GM12878 (cell line): ENCODE measurements at places on chromosomes 6 and 20.

DNA sequence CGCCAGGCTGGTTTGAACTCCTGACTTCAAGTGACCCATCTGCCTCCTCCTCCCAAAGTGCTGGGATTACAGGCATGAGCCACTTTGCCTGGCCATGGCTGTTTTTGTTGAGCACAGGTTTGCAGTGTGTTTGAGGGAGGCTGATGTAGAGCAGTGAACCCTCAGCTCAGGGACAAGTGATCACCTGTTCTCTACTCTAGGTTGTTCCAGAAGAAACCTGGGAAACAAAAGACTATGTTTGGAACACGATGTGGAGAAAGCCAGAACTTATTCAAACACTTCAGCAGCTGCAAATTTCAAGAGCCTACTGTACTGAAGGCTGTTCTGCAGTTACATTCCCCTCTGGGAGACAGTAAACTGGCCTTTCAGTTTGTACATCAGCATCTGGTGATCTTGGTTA is 4.7 kb downstream of the TULP1 start:
- no peak for DNase-seq

DNA sequence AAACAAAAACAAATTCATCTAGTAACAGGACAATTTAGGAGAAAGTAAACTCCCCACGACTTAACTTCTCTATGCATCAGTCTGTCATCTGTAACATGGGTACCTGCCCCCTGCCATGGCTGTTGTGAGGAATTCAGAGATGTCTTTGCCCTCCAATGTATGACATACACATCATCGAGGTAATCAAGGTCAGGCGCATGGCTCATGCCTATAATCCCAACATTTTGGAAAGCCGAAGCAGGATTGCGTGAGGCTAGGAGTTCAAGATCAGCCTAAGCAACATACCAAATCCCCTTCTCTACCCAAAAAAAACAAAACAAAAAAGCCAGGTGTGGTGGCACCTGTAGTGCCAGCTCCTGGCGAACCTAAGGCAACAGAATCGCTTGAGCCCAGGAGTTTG is 9.0 kb downstream of the EEF1A1 start:
- no peak for DNase-seq

DNA sequence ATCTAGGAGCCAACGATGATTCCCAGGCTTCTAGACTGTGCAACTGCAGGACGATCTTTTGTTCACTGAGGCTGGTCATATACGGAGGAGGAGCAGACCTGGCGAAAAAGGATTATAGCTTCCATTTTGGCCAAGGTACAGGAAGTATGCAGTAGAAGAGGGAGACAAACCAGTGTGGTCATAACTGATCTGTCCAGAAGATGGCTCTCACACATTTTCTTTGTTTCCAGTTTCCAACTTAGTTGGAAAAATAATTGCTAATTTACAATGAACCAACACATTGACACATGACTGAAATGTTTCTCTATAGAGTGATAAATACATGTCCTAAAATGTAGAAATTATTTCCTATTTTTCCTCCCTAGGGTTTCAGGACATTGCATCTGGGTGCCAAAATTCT is 364.1 kb upstream of the BTBD3 start:
- DNase-seq = no peak

DNA sequence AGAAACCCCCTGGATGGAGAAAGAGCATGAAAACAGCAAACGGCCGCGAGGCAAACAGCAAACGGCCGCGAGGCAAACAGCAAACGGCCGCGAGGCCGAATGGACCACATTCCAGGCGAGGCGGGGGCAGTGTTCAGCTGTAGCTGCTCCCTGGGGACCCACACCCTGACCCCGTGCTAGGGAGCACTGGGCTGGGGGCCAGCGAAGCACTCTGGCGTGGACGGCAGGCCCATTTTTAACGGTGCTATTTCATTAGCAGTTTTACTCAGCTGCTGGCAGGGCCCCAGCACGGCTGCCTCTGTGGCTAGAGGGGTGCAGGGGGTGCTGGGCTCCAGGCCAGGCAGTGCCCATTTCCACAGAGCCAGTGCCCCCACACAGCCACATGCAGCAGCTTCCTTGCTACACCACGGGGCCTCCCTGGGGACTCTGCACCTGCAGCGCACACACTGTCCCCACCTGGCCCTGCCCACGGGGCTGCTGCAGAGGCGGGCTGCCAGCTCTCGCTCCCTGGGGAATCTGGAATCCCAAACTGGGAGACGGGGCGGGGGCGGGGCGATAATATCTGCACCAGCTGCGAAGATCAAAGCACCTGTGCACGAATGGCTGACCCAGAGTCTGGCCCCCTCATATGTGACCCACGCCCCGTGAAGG is 35.6 kb upstream of the SLCO4A1 start:
- DNase-seq = no peak

- DNase-seq = no peak
These were observed 4.5 kb downstream of the C20orf204 start for GRCh38 chr20:64040231-64041039.

- DNase-seq = no peak
These were observed 7.3 kb downstream of the STK38 start for GRCh38 chr6:36539814-36540568.

GRCh38 chr20:23147964-23148730 is 62.0 kb upstream of the CD93 start:
- DNase-seq = peak; percentile 74

DNA sequence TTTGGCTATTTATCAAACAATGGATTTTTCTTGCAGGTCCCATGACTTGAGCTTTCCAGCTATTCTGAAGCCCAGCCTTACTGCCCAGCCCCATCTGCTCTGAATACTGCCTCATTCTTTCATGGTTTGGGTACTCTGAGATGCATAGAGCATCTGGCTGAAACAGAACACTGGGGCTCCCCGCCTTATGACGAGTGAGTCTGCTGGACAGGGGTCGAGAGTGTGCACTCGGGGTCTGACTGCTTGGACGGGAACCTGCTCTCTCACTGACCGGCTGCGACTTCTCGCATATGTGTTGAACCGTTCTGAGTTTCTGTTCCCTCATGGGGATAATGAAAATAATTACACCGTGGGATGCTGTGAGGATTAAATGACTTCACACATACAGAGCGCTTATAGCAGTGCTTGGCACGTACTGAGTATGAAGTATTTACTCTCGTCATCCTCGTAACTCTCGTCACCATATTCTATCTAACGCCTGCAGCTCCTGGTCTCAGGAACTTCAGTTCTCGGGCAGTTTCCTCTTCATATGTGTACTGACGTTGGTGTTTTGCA is 59.5 kb upstream of the MPC1 start:
- no peak for DNase-seq

DNA sequence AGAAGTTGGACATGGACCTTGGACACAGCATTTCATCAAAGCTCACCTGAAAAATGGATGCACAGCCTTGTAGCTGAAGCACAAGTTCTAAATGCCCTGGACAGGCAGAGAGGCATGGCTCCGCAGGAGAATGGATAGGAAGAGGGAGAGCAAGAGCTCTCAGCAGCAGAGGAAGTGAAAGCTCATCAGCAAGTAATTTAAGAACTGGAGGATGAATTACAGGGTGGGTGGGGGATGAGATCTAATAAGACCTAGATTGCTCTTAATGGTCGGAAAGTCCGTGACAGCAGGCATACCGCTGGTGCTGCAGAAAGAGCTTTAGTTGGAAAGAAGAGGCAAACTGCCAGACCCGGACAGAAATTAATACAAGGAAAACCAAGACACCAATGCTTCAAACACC is 37.3 kb upstream of the SAYSD1 start:
- no peak for DNase-seq

DNA sequence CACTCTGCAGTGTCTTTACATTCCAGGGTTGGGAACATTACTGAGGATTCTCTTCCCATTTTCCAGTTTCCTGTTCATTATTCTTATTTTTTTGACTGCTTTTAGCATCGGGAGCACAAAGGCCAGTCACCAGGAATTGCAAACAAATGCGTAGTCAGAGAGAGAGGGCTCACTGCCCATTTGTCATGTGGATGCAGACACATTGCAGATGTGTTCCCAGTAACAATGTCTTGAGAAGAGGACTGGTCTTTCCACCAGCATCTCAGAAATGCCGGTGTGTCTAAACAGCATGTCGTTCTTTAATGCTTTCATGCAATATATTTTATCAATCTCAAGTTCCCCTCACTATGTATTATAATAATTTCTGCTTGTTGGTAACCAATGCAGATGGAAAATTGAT is 952 bp upstream of the TAAR6 start:
- DNase-seq = no peak

DNA sequence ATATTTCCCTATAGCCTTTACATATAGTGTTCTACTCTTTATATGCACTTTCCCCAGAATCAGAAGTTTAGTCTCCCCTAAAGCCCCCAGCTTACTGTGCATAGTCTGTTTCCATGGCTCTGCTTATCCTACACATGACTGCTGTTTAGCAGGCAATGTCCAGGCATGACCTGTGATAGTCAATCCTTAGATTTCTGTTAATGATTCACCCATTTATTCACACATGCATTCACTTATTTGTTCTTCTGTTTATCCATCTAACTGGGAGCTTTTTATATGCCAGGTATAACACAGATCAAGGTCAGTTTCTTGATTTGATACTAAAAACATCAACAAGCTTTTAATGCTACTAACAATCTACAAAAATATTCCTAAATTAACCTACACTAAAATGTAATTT is 300.8 kb downstream of the PHF3 start:
- DNase-seq = no peak

DNA sequence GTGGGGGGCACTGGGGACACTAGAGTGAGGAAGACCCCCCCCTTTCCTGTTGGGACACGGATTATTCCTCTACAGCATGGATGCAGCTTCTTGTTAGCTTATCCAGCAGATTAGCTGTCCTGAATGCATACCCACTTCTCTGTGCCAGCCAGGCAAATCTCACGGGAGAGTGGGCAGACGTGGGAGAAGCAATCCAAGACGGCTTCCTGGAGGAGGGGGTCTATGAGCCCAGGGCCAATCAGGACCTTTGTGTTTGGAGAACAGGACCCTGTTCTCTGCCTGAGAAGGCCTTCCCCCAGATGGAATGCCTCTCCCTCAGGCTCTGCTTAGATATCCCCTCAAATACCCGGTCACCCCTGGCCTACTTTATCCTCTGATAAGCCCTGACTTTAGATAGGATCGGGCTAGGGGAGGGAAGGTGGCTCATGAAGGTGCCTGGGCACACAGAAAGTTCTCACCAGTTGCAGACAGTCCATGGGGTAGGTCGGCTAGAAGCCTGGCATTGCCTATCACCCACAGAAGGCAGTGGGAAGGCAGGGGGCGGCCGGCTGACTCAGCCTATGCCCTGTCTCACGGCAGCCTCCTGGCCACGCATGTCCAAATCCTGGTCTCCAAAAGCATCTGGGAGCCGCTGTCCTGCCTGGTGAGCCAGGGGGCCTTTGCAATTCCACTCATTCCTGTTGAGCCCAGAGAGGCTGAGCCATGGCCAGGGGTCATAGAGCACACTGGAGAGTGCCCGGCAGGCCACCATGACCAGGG is 34.7 kb downstream of the SUN5 start:
- DNase-seq = no peak

GRCh38 chr6:1326535-1327121 is 14.7 kb downstream of the FOXQ1 start:
- DNase-seq = no peak

- DNase-seq = no peak
These were observed 622.9 kb downstream of the UTRN start for GRCh38 chr6:144908004-144908403.

- no peak for DNase-seq
These were observed 24.7 kb downstream of the SYTL3 start for GRCh38 chr6:158674342-158675131.

- no peak for DNase-seq
These were observed 73.5 kb downstream of the PHF3 start for GRCh38 chr6:63709148-63709547.

DNA sequence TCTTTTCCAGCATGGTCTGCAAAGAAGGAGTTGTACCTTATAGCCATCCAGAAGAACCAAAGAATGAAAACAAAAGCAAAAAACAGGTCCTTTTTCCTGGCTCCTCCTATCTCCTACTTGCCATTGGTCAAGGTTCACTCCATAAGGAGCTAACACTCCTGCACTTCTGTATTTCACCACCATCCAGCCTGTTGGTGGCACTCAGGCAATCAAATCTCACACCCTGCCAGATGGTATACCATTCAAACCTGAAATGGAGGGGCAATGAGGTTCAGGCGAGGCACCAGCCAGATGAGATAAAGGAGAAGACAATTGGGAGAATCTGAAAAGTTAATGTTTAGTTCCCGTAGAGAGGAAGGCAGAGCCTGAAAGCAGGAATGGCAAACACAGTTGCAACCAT is 203.8 kb downstream of the ALDH8A1 start:
- no peak for DNase-seq

DNA sequence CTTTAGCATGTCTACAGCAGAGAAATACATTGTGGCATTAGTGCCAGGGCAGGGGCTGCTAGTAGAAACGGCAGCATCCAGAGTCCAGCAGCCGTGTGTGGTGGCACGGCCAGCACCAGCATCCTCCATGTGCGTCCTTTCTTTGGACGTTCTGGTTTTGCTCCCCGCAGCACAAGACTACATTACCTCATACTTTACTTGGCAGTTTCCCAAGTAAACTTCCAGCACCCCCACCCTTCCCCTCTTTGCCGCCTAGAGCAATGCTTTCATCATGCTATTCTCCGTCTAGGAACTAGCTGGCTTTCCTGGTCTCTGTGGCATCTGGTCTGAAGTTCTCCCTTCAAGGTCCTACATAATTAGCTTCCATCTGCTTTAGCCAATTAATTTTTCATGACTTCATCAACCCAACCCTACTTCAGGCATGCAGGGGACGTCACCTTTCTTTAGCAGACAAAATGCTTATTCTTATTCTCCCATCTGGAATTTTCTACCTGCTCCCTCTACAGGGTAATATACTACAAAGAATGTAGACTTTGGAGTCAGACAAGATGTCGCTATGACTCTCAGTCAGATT is 67.6 kb downstream of the BLOC1S5 start:
- no peak for DNase-seq

DNA sequence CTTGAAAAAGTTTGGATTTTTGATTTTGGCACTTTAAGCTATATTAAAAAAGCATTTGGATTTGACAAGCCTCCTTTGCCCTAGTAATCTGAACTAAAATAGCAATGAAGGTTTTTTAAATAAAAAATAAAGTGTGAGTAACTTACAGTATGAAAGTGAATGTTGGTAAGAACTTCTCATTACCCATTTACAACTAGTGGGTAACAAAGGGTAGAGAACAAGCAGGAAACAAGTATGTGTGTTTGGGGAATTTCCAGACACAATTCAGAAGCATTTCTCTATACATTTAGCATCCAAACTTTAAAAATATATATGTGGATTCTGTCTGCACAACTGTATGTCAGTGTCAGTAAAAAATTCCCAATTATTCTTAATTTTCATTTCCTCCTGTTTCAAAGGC is 2.9 kb downstream of the TMEM30A start:
- no peak for DNase-seq

DNA sequence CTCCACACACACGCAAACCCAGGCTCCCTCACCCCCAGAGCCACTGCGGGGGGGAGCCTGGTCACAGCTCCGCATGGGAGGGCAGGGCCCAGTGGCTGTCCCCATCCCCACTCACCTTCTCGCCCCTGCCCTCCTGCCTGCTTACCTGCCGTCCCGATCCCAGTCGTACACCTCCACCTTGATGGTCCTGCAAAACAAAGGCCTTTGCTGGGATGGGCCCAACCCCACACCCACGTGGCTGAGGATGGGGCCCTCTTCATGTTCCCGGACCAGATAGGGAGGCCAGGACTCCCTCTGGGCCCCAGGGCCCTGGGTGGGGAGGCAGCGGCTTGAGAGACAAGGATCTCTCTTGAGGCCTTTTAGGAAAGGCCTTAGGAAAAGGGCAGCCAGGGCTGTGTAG is 67.6 kb downstream of the RAB44 start:
- DNase-seq = no peak
